ENCODE measurements at places on chromosomes 4 and X. TPM values are rescaled to one million over a fixed set of nuclear protein-coding genes. Genes with fewer than 3 reads are reported as not detected.

STAP1 gene
- polyA plus RNA-seq = not detected

CYSLTR1 gene
- polyA plus RNA-seq = not detected

C4orf50 gene
- not detected for polyA plus RNA-seq

CSN1S1 gene
- not detected for polyA plus RNA-seq

RAB40A gene
- 0.16 TPM for polyA plus RNA-seq

- no peak for DNase-seq
Measured at GRCh38 chr4:42417550-42417949, 20.3 kb downstream of the SHISA3 start.

GRCh38 chr4:155587766-155588165 is 78.9 kb upstream of the GUCY1A1 start:
- DNase-seq = no peak

- peak; percentile 95 for DNase-seq
Measured at GRCh38 chr4:106583567-106583966, 215.0 kb upstream of the GIMD1 start.

GRCh38 chr4:142600952-142601351 is 245.1 kb downstream of the INPP4B start:
- peak; percentile 25 for DNase-seq

GRCh38 chrX:143664302-143664701 is 28.4 kb upstream of the SLITRK4 start:
- peak; percentile 37 for DNase-seq

GRCh38 chr4:16684097-16684496 is 214.3 kb downstream of the LDB2 start:
- peak; percentile 85 for DNase-seq
